Large intestine (tissue), 12 donors: ENCODE measurements at places on chromosomes 12 and 14.

- DNase-seq, result no peak
Measured at GRCh38 chr12:132055535-132056096, 88.5 kb downstream of the DDX51 start.

GRCh38 chr14:104341532-104342434 is 203.4 kb downstream of the KIF26A start:
- peak; percentile 68 for DNase-seq

GRCh38 chr14:83559721-83560120 is 1970.2 kb upstream of the FLRT2 start:
- DNase-seq, result no peak

- DNase-seq, result no peak
Measured at GRCh38 chr14:36785511-36785910, 123.9 kb downstream of the PAX9 start.

GRCh38 chr12:112206944-112207343 is 81.6 kb downstream of the TRAFD1 start:
- DNase-seq, result no peak

GRCh38 chr12:122610207-122610606 is 83.2 kb downstream of the KNTC1 start:
- no peak for DNase-seq

GRCh38 chr12:11500188-11500860 is 105.0 kb upstream of the PRB2 start:
- DNase-seq, result peak; percentile 68

- DNase-seq, result no peak
Measured at GRCh38 chr14:33777681-33778080, 173.2 kb downstream of the EGLN3 start.

GRCh38 chr14:91142214-91142668 is 28.4 kb downstream of the DGLUCY start:
- DNase-seq, result no peak

DNA sequence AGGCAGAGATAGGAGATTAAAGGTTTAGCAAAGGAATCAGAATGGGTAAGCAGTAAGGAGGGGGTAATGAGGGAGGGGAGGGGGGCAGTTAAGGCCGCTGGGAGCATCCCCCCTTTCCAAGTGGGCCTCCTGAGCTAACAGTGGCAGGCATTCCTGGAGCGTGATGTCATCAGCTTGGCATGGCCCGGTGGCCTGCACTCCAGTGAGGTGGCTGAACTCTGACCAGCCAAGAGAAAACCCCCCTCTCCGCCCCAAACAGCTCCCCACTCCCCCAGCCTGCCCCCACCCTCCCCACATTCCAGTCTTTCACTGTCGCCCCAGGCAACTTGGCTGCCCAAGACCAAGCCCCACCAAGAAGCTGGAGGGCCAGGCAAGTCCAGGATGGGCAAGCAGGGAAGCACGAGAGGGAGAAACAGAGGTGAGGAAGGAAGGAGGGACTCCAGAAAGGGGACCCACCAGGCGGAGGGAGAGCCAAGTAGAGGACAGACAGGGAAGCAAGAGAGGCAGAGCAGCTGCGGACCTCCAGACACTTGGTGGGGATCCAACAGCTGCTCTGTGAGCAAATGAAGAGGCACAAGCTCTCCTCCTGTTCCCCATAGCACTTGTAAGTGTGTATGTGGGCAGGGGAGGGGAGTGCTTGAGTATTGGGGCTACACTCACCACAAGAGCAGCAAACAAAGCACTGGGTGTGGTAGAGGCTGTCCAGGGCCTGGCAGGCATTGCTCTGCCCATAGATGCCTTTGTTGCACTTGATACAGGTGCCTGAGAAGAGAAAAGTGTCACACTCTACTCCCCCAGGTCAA is 4.5 kb downstream of the AJUBA start:
- DNase-seq, result peak; percentile 94

GRCh38 chr14:74368441-74368840 is 20.2 kb downstream of the VRTN start:
- DNase-seq, result no peak

DNA sequence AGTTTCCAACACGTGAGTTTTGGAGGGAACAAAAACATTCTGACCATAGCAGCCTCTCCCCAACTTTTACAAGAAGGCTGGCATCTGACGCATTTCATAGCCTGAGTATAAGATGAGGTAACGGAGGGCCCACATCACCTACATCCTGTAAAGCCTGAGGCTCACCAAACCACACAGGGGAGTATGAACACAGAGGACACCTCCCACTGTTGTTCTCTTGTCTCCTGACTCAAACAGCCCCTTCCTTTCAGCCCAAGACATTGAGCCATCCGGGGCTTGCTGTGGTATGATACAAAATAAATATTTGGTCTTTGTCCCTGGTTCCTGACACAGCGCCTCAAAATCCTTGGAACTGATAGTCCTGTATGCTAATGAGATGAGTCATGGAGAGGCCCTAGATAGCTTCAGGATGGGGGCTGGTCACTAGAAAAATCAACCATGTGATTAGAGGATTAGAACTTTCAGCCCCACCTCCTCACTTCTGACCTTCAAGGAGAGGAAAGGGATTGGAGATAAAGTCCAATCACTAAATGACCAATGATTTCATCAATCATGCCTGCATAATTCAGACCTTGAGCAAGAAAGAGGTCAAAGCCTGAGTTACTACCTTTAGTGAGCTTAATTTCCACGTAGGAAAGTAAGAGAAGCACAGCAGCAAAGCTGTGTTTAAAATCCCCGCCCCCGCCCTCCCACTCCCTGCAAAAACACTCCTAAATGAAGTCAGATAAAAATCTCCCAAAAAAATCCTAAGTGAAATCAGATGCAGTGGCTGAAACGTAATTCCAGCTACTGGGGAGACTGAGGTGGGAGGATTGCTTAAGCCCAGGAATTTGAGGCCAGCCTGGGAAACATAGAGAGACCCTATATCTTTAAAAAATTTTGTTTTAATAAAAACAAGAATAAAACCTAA is 236.4 kb downstream of the PCNX1 start:
- DNase-seq, result peak; percentile 78

GRCh38 chr12:132066345-132066685 is 77.8 kb downstream of the DDX51 start:
- DNase-seq, result no peak

- DNase-seq, result no peak
Measured at GRCh38 chr12:39805651-39806050, 186.0 kb upstream of the ABCD2 start.

GRCh38 chr12:105948331-105948730 is 190.4 kb downstream of the NUAK1 start:
- no peak for DNase-seq

- no peak for DNase-seq
Measured at GRCh38 chr14:101361044-101361443, 200.3 kb upstream of the DIO3 start.

DNA sequence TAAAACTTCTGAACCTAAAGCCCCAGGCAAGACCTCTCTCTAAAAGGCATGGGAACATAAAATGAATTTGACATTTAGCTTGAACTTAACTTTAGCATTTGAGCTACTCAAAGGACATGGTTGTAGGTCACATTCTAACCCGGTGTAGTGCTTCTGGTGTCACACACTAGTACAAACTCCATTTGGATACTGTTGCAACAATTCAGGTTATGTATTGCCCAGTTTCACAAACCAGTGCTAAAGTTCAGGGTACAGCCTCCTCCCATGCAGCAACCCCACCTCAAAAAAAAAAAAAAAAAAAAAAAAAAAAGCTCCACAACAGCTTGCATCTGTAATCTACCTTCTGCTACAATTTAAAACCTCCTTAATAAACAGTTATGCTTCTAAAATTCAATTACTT is 7.8 kb downstream of the PPTC7 start:
- DNase-seq, result peak; percentile 85

GRCh38 chr14:105014631-105015030 is 6.3 kb downstream of the CDCA4 start:
- DNase-seq, result no peak

- DNase-seq, result no peak
Measured at GRCh38 chr12:2376908-2377657, 324.3 kb downstream of the CACNA1C start.

- DNase-seq, result no peak
Measured at GRCh38 chr12:6700646-6701051, at the start of gene PIANP. Gene PIANP, minus strand, starts transcription at chr12:6700815. Its CDS starts 2,754 bp downstream, at chr12:6698061.

- no peak for DNase-seq
Measured at GRCh38 chr14:92198804-92199203, 77.0 kb downstream of the CPSF2 start.

DNA sequence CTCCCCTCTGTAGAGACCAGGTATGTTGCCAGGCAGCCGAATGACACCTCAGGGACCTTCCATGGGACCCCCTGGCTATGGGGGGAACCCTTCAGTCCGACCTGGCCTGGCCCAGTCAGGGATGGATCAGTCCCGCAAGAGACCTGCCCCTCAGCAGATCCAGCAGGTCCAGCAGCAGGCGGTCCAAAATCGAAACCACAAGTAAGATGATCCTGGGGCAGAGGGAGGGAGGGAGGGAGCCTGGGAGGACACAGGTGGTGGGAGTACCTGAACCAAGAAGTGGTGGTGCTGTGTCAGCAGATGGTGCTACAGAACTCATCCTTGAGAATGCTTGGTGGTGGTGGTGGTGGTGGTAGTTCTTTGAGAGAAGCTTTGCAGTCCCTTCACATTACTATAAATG is 1.0 kb downstream of the SMARCD1 start:
- DNase-seq, result no peak
